ENCODE measurements at places on chromosomes 11 and 22. TPM values are rescaled to one million over a fixed set of nuclear protein-coding genes. Genes with fewer than 3 reads are reported as not detected.

Gene FOLH1
- total RNA-seq = 2.4 TPM

Gene AP1B1
- total RNA-seq = 37.5 TPM

Gene NCF4
- total RNA-seq = 2.8 TPM

Gene TPBGL
- total RNA-seq = 0.13 TPM

Gene OTUB1
- 50.2 TPM for total RNA-seq

GRCh38 chr11:11427542-11427941 lies 74.5 kb upstream of the CSNK2A3 start:
- no peak for DNase-seq
- H3K36me3 ChIP-seq = no peaks in the 10 kb centered on the region
- H3K27me3 ChIP-seq = no peaks in the 10 kb centered on the region
- H3K4me1 ChIP-seq = no peaks in the 10 kb centered on the region

DNA sequence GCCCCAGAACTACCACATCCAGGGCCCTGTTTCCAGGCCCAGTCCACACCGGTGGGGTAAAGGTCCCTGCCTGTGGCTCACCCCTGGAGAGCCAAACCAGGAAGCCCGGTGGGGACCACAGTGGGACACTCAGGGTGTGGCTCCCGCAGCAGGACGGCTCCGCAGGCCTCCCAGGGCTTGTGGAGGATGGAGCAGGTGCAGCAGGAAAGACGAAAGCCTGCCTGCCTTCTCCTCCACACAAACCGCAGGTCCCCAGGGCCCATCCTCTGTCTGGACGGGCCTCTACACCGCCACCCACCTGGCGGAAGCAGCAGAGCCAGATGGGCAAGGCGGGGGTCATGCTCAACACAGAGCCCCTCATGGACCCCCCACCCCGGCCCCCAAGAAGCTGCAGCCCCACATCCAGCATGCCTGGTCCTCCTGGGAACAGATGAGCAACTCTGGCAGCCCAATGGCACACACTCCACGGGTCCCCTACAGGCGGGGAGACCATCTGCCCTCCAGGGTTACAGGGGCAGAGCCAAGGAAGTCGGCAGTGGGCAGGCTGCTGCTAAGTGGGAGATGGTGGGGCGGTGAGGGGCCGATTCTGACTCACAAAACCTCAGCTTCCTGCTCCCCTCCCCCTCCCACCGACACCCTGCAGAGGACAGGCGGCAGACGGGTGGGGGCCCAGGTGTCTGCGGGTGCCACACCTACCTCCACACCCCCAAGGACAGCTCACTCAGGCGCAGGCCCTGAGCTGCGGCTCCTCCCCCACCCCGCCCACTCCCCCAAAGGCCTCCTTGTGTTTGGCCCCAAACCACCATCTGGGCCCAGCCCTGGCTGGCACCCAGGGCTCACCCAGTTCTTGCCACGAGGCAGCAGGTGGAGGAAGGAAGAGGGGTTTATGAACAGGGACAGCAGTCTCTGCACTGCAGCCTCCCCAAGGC lies 5.2 kb downstream of the SBF1 start:
- H3K27me3 ChIP-seq = no peaks in the 10 kb centered on the region
- H3K4me1 ChIP-seq = peaks cover 27% of the 10 kb centered on the region
- H3K36me3 ChIP-seq = no peaks in the 10 kb centered on the region
- DNase-seq = no peak

GRCh38 chr22:19492504-19493174 lies 12.9 kb downstream of the CDC45 start:
- no peak for DNase-seq
- no peaks in the 10 kb centered on the region for H3K4me1 ChIP-seq
- H3K36me3 ChIP-seq = no peaks in the 10 kb centered on the region
- H3K4me3 ChIP-seq = no peak overlapping the region
- H3K27me3 ChIP-seq = no peaks in the 10 kb centered on the region

- no peak overlapping the region for H3K4me3 ChIP-seq
- H3K27me3 ChIP-seq = no peaks in the 10 kb centered on the region
- H3K36me3 ChIP-seq = no peaks in the 10 kb centered on the region
- no peak for DNase-seq
Measured at GRCh38 chr11:64862987-64863390, 15.4 kb downstream of the EHD1 start.

GRCh38 chr11:534396-535209 lies 773 bp downstream of the HRAS start:
- peak; percentile 60 for DNase-seq
- H3K36me3 ChIP-seq = no peaks in the 10 kb centered on the region
- H3K4me3 ChIP-seq = peak overlapping the region; percentile 72
- H3K4me1 ChIP-seq = peaks cover 11% of the 10 kb centered on the region
- peak overlapping the region; percentile 10 for H3K27ac ChIP-seq

GRCh38 chr11:112795911-112796649 lies 165.1 kb upstream of the NCAM1 start:
- H3K4me3 ChIP-seq = no peak overlapping the region
- no peaks in the 10 kb centered on the region for H3K27me3 ChIP-seq
- no peak overlapping the region for H3K27ac ChIP-seq
- H3K36me3 ChIP-seq = no peaks in the 10 kb centered on the region
- no peak for DNase-seq
- peaks cover 4% of the 10 kb centered on the region for H3K4me1 ChIP-seq

GRCh38 chr11:10683429-10683828 lies 10.1 kb downstream of the IRAG1 start:
- H3K4me1 ChIP-seq = no peaks in the 10 kb centered on the region
- no peaks in the 10 kb centered on the region for H3K36me3 ChIP-seq
- DNase-seq = no peak
- H3K27ac ChIP-seq = no peak overlapping the region

GRCh38 chr11:103465555-103466140 lies 356.4 kb downstream of the DYNC2H1 start:
- no peak overlapping the region for H3K27ac ChIP-seq
- DNase-seq = no peak
- H3K36me3 ChIP-seq = no peaks in the 10 kb centered on the region
- no peaks in the 10 kb centered on the region for H3K27me3 ChIP-seq

- H3K4me3 ChIP-seq = no peak overlapping the region
- H3K4me1 ChIP-seq = no peaks in the 10 kb centered on the region
- no peaks in the 10 kb centered on the region for H3K36me3 ChIP-seq
Measured at GRCh38 chr11:114779189-114779588, 100.9 kb downstream of the NXPE2 start.

All from ovary (tissue), 10 donors.